T-helper 1 cell treated with Interleukin-12 subunit alpha and Interleukin-12 subunit beta and Interleukin-4 antibody, amounts not matched to agents 30 ng/mL and 1 ng/mL, for 36 hours (primary cell): ENCODE measurements at places on chromosomes 7 and 10. TPM values are rescaled to one million over a fixed set of nuclear protein-coding genes. Genes with fewer than 3 reads are reported as not detected.

Gene NRG3
- total RNA-seq, result not detected in 2 replicates

Gene SLC26A5
- total RNA-seq, result not detected in 2 replicates

Gene CCDC3
- 0.15 and 0.27 TPM in 2 replicates for total RNA-seq

Gene IFIT3
- total RNA-seq, result 11.2 and 11.4 TPM in 2 replicates

Gene INTS1
- 80.9 and 90.5 TPM in 2 replicates for total RNA-seq

Gene OPALIN
- not detected in 2 replicates for total RNA-seq

Gene NPY4R2
- not detected in 2 replicates for total RNA-seq

Gene ZNF804B
- total RNA-seq, result not detected in 2 replicates

Gene ASZ1
- not detected in 2 replicates for total RNA-seq

Gene GSTO2
- 1.2 and 1.4 TPM in 2 replicates for total RNA-seq

Gene RNLS
- 2.1 TPM in 2 replicates for total RNA-seq

Gene AGMO
- not detected in 2 replicates for total RNA-seq
